NAMALWA (cell line): ENCODE measurements at places on chromosomes 6 and 20.
A peak's percentile ranks its signal among the peaks of the same experiment; 100 is the strongest.

DNA sequence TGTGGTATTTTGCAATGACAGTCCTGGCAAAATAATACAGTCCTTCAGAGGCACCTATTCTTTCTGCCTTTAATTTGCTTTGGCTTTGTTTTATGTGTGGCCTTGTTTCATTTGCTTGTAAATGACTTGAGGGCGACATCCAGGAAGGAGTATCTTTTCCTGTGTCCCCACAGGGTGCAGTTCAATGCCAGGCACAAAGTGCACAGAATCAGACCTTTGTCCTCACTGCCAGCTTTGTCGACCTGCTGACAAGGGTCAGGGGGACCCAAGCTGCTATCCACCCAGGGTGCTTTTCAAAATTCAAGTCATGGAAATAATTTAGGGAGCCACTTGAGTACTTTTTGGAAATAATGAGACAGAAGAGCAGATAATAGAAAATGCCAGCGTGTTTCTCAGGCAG is 37.0 kb upstream of the CDKN1A start:
- no peak for DNase-seq

- DNase-seq, result no peak
Measured at GRCh38 chr20:63129991-63130657, 85.8 kb downstream of the YTHDF1 start.

- DNase-seq, result peak; percentile 87
Measured at GRCh38 chr20:32743237-32744112, at the start of gene COMMD7. TSS of gene COMMD7 (minus strand) at chr20:32743467. CDS start at chr20:32743391, 76 bp downstream.

- no peak for DNase-seq
Measured at GRCh38 chr6:18431581-18431980, 44.4 kb downstream of the RNF144B start.

DNA sequence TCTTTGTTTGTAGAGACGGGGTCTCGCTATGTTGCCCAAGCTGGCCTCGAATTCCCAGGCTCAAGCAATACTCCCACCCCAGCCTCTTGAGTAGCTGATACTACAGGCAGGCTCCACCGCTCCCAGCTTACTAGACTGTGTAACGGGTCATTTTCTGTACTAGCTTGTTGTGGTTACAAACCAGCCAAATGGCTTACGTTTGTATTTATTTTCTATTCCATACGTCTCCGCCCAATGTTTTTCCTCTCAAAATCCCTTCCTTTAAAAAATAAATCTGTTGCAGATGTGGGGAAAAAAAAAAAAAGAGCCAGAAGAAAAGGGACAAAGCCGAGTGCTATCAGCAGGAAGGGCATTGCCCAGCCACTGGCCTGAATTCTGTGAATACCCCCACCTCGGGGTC is 41.6 kb downstream of the PRND start:
- DNase-seq, result no peak

DNA sequence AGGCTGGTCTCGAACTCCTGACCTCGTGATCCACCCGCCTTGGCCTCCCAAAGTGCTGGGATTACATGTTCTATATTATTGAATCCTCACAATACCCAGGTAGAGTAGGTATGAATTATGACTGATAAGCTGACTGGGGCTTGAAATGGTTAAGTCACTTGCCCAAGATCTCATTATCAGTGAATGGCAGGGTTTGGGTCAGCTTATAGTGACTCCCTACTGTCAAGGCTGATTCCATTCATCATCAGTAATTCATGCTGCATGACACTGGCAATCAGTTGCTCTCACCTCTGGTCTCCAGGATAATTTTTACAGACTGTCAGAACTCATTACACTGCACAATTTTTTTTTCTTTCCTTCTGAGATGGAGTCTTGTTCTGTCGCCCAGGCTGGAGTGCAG is 127.6 kb downstream of the KIF13A start:
- DNase-seq, result no peak

DNA sequence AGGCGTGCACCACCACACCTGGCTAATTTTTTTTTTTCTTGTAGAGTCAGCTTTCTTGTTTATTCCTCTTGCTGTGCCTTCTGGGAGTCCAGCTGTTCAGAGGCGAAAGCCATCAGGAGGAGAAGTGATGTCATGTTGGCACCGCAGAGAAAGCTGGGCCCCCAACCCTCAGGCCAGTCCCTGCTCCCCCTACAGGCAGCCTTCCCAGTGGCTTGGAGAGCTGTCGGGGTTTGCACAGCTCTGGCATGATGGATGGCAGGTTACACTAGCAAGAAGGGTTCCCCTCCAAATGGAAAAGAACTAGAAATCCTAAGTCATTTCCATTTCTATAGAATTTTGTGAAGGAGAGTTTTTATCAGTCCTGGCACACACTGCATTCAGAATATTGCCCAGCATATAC is 72.6 kb downstream of the C6orf52 start:
- no peak for DNase-seq

GRCh38 chr6:158439255-158439654 is 120.6 kb upstream of the TMEM181 start:
- DNase-seq, result peak; percentile 40

GRCh38 chr6:38580030-38580429 is 59.7 kb downstream of the BTBD9 start:
- no peak for DNase-seq

DNA sequence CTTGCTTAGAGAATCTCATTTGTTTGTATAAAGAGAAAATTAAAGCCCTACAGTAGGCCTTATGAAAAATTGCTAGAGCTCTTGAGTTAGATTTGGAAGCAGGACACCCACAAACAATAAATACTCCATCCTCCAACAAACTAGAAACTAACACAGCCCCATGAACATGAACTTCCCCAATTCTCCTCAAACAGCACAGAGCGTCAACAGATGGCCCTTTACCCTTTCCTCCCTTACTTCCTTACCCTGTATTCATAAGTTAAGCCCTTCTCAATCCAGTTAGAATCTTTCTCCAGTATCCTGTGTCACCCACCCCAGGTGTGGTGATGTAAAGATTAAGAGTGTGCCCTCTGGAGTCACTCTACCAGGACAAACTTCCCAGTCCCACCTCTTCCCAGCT is 113.7 kb downstream of the UNC5CL start:
- DNase-seq, result peak; percentile 5

GRCh38 chr6:142786476-142786875 is 158.5 kb downstream of the HIVEP2 start:
- DNase-seq, result no peak

DNA sequence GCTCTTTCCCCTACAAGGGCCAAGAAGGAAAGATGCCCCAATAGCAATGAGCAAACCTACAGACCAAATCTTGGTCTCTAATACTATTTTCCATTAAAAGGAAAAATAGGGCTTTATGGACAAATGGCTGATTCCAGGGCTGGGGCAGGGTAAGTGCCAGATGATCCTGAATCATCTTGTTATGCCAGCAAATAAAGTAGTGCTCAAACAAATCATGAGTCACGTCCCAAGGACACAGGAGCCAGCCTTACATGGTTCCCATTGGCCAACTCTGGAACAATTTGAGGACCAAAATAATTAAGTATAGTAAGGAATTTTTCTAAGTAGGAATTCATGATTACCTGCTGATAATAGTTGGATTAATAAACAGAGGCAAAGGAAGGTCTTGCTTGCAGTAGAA is 53.2 kb upstream of the NKX2-4 start:
- DNase-seq, result no peak

- no peak for DNase-seq
Measured at GRCh38 chr6:129114636-129115391, 231.9 kb downstream of the LAMA2 start.

DNA sequence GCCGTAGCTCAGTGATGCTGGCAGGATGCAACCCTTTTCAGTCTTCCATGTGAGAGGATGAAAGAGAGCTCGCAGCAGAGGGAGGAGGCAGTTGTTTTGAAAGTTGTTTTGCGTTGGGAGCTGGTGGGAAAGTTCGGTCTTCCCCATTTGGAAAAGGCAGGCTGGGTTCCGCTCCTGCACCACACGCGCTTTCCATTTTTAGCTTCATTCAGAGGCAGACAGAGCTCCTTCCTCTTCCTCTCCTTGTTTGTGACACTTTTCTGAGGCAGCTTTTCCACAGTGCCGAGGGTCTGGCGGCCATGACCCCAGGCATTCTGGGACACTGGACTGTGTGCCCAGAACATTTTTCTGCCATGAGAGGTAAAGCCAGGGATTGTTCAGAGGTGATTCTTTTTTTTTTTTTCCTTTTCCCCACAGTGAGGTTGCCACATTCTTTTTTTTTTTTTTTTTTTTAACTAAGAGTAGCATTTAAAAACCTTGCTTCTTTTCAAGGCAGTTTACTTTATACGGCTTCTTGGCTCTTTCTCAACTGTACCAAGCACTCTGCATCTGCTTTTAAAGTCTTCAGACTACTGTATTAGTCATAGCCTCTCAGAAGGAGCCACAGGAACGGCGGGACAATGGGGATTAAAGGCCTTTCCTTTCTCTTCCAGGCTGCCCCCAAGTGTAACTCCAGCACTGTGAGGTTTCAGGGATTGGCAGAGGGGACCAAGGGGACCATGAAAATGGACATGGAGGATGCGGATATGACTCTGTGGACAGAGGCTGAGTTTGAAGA is 1.6 kb downstream of the PRDM1 start:
- DNase-seq, result no peak
